ENCODE measurements at places on chromosomes 12 and 14. TPM values are rescaled to one million over a fixed set of nuclear protein-coding genes. Genes with fewer than 3 reads are reported as not detected.

- peak; percentile 93 for DNase-seq
Observed at GRCh38 chr14:73785834-73786635, 65.6 kb upstream of the PTGR2 start.

DNA sequence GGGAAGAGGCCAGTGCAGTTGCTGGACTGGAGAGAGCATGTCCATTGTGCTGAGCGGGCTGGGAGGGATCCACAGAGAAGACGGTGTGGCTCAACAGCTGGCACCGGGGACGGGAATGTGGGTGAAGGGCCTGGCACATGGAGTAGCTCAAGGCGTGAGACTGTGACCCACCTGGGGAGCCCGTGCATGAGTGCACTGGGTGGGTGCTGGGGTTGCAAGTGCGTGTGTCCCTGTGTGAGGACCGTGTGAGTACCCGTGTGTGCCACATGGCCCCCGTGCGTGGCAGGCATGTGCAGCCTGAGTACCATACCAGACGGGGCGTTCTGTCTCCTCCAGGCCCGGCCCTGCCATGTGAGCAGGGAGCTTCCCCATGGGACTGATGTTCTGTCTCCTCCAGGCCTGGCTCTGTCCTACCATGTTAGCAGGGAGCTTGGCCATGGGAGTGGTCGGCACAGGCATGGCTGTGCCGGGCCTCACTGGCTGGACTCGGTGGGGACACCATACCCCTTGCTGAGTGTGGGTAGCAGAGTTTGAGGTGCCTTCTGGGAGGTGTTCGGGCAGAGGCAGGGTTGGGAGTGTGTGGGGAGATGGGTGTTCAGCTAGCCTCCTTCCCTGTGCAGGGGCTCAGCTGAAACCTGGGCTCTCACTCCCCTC, 234.4 kb downstream of the TMEM121 start:
- DNase-seq: peak; percentile 72

GRCh38 chr14:105498430-105499255, 7.6 kb downstream of the TEDC1 start:
- DNase-seq: peak; percentile 77

DNA sequence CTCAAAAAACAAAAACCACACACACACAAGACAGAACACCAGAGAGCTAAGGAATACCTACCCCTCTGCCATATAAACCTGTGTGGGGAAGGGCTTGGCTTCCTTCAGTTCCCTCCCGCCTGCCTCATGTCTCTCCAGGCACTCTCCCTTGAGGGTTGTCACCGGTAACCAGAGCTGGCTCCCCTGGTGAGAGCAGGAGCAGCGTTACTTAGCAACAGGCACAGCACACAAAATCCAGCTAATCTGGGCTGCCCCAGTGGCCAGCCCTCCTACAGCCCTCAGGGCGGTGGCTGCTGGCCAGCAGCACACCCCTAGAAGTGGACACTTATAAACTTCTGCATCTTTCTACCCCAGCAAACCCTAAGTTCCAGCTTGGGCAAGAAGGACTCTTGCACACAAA, 21.6 kb upstream of the NR4A1 start:
- no peak for DNase-seq

GRCh38 chr14:85241022-85241855, 288.7 kb upstream of the FLRT2 start:
- DNase-seq: no peak

DNA sequence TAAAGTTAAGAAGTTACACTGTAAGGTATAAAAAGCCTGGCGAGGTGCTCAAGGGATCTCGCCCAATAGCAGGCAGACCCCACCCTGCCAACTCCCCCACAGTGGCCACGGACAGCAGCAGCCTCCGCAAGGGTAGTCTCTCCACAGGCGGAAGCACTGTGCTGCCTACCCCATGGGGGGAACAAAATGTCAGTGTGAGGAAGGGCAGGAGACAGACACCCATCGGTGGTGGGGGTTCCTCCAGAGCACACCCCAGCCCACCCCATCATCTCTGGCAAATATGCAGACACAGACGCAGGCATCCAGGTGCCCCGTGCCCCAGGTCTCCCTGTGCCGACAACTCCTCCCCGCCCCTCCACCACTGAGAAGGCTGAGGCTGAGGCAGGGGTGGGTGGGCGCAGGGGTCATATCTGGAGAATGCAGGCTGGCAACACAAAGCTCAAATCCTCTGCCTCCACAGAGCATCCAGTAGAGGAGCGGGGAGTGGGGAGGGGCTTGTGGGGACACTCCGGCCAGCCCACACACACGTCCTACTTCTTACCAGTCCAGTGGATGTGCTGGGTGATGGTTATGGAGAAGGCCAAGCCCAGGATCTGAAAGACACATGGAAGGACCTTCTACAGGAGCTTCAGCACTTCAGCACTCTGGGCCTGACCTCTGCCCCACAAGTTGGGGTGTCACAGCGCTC, 68.3 kb upstream of the DDX11 start:
- peak; percentile 48 for DNase-seq

- DNase-seq: no peak
Observed at GRCh38 chr14:59481871-59482540, 2.2 kb downstream of the L3HYPDH start.

BCAT1 gene
- 44.3 TPM for total RNA-seq

FIGNL2 gene
- total RNA-seq: 1.0 TPM

All from posterior vena cava (tissue), 2 donors.